Effector CD8-positive, alpha-beta T cell (primary cell): ENCODE measurements at places on chromosomes 13 and 19.

- DNase-seq = no peak
These were observed 24.9 kb downstream of the MPND start for GRCh38 chr19:4368128-4368820.

GRCh38 chr13:112738606-112739005 is 48.8 kb downstream of the ATP11A start:
- no peak for DNase-seq

- DNase-seq = no peak
These were observed 55.9 kb downstream of the ZNF431 start for GRCh38 chr19:21197590-21198295.

DNA sequence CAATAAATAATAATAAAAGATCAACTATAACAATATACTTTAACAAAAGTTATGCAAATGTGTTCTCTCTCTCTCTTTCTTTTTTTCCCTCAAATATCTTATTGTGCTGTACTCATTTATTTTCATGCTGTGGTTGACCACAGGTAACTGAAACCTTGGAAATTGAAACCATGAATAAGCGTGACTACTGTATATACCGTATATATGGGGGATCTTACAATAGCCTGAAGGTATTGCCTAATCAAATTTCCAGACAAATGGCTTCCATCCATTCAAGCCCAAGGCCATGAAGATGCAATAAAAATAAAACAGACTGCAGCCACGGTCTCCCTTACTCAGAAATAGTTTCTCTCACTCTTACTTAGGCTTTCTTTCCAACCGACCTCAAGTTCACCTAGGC is 98.3 kb downstream of the SLITRK6 start:
- no peak for DNase-seq

DNA sequence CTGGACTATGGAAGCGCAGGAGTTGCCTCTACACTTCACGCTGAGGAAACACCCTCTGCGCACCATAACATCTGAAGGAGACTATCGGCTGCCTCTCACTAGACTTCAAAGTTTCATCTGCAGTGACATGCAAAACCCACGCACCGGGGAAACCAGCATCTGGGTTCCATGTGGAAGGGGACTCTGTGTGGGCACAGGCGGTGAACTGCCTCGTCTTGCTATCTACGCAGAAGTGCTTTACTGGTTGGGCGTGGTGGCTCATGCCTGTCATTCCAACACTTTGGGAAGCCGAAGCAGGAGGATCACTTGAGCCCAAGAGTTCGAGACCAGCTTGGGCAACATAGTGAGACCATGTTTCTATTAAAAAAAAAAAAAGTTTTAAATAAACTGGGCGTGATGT is 116.4 kb downstream of the STK24 start:
- DNase-seq = no peak

- no peak for DNase-seq
These were observed 1.2 kb downstream of the CDC34 start for GRCh38 chr19:532561-533363.

DNA sequence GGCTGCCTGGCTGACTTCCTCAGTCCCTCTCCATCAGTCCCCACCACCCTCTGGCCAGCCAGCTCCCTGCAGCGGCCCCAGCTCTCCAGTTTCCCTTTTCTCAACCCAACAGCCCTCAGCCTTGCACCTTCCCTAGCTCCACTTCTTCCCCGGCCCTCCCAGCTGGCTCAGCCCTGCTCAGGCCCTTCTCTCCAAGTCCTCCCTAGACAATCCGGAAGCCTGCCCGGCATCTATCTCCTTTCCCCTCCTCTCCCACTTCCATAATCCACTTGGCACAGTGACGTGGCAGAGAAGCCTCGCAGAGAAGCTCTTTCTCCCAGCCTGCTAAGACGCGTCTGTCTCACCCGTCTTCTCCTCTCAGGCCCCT is 1.1 kb downstream of the UBXN6 start:
- no peak for DNase-seq

DNA sequence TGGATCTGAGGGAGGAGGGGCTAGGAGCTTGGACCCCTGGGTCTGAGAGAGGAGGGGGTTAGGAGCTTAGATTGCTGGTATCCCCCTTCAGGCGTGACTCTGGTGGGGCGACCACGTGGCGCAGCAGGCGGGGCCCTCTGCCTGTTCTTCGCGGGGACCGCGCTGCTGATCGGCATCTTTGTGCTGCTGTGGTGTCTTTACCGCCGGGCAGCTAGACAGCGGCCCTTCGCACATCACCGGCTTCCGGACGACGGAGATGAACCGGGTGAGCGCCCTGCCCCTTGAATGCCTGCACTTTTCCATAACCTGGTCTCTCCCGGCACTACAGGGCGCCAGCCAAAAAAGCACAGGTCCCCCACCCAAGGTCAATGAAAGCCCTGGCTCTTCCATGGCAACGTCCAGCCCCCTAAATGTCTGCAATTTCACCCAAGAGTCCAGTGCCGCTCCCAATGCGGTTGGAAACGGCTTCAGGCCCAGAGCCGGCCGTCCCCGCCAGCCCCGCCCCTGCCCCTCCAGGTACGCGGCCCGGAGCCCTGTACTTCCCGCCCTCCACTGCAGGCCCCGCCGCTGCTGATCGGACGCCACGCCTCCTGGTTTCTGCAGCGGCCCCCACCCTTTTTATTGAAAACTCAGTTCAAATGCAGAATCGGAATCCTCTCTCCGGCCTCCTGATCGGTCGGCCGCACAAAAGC is 2.8 kb downstream of the GFY start:
- DNase-seq = no peak

- no peak for DNase-seq
These were observed 357.9 kb downstream of the KLF12 start for GRCh38 chr13:73776151-73776785.

DNA sequence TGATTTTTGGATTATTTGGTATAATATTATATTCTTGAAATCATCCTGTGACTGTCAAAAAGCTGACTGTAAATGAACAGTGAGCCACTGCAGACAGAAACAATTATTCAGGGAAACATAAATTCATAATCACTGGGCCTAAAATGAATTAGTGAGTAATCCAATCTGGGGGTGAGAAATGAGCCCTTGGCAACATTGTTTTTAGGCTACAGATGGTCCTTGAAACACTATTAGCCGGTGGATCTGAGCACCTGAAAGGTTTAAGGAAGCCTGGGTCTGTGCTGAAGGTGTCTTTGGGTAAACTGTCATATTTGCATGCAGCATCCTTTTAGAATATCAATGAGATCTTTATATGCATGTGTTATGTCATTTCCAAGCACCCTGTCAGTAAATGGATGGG is 290.7 kb downstream of the ATP8A2 start:
- DNase-seq = no peak

GRCh38 chr19:2254064-2254872 is 1.9 kb downstream of the JSRP1 start:
- no peak for DNase-seq

- no peak for DNase-seq
These were observed 116.8 kb downstream of the ENOX1 start for GRCh38 chr13:43669964-43670363.

GRCh38 chr19:29495901-29496441 is 29.8 kb upstream of the VSTM2B start:
- no peak for DNase-seq

- no peak for DNase-seq
These were observed 6.8 kb upstream of the ZNF324 start for GRCh38 chr19:58460039-58460438.

- DNase-seq = no peak
These were observed 13.5 kb upstream of the BSG start for GRCh38 chr19:558770-559439.
